Inflammatory macrophage (primary cell): ENCODE measurements at places on chromosomes 7 and 10.

GRCh38 chr7:120628251-120628650, 229.7 kb downstream of the TSPAN12 start:
- no peak for DNase-seq

- DNase-seq = no peak
These were observed 12.8 kb downstream of the CNNM1 start for GRCh38 chr10:99341860-99342490.

DNA sequence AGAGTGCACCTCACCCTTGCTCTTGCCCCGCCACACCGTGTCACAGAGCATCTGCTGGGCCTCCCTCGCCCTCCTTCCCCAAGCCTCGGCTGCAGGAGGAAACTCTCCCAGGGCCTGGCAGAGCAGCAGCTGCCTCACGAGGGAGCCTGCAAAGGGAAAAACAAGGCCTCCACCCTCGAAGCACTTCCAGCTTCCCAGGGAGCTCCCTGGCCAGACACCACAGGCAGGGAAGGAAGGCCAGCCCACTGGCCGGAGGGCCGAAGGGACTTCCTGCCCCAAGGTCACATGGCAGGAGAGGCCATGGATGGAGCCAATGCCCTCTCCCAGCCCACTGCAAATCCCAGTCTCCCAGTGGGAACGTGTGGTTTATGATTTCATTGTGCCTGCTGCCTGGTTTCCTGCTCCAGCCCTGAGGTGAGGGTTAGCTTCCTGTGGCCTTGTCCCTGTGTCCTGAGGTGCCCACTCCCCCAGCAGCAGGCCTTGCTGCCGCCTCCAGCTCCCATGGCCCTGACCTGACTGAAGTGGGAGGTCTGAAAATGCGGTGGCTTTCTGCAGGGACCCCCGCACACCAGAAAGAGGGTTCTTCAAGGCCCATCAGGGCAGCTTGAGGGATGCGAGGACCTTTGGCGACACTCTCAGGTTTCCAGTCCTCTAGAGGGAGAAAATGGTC, 100.5 kb upstream of the PPIF start:
- DNase-seq = no peak

DNA sequence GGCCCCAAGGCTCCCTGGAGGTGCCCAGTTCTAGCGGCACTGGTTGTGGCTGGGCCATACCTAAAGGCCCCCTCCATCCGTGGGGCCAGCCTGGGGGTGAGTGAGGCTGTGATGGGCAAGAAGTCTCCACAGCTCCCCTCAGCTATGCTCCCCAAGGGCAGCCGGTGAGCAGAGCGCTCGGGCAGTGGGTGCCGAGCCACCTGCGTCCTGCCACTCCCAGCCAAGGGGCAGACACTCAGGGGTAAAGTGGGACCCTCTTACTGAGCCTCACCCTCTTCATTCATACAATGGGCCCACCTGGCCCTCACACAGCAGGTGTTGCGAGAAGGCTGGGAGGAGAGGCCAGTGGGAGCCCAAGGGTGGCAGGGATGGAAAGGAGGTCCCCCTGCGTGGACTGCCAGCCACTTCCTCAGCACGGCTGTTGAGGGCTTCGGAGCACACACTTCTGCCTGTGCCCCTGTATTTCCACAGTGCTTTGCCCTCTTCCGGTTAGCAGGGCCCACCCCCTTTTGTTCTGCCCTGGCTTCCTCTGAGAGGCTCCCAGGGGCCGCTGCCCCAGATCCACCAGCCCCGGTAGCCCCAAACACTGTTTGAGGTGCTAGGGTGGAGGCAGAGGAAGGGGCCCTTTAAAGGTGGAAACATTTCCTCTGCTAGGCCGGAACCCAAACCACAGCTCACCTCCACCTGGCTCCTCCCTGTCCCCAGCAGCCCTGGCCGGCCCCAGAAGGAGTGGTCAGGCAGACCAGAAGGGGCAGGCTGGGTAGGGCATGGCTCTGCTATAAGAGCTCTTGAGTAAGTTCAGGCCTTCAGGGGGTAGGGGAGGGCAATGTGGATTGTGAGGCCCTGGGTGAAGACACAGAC, 16.4 kb upstream of the C10orf105 start:
- DNase-seq = no peak
